Peyer's patch (tissue), 4 donors: ENCODE measurements at places on chromosomes 3 and 15.

- no peaks in the 10 kb centered on the region for H3K27me3 ChIP-seq
- DNase-seq, result no peak
- H3K36me3 ChIP-seq, result no peaks in the 10 kb centered on the region
- H3K4me1 ChIP-seq, result no peaks in the 10 kb centered on the region
Observed at GRCh38 chr3:137264843-137265330, 307.1 kb downstream of the IL20RB start.

DNA sequence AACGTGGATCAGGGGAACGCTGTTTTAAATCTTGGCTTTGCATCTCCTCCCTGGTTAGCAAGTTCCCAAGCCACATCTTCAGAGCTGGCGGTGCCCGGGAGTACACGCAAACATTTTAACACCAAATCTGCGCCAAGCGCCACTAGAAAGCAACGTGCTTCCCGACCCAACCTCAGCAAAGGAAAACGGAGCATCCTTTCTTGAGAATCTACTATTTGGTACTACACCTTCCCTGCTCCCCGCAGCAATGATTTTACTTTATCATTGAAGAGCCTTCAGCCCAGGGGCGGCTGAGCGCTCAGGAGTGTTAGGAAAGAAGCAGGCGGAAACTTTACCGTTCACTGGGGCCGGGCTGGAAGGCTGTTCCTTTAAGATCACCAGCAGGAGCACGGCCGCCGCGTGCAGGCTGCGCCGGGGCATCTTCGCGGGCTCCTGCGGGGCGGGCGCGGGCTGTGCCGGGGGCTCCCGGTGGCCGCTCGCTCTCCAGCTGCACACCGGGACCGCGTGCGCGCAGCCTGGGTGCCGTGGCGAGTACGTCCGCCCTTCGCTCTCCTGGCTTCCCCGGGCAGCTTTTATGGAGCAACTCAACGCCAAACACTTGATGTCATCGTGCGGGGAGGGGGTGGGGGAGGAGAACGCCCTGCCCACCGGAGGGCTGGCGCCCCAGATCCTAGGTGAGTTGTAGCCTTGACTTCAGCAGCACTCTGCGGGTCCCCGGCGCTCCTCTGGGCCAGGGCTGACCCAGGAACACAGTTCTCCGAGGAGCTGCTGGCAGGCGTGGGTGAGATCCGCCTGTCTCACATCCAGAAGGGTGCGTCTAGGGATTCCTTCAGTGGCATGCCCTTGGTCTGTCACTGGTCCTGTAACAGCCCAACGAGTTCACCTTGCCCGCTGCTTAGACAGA is at the start of gene CA12:
CA12 (minus strand) TSS at position 546 of the 904 bp plus-strand sequence; CDS start at position 420, 126 bp downstream.
- H3K27ac ChIP-seq, result peak within 1 kb of the TSS; percentile 61
- H3K36me3 ChIP-seq, result no peaks in the 10 kb centered on the region
- H3K4me1 ChIP-seq, result no peaks in the 10 kb centered on the region
- H3K27me3 ChIP-seq, result no peaks in the 10 kb centered on the region

- no peak overlapping the region for H3K27ac ChIP-seq
- H3K4me1 ChIP-seq, result no peaks in the 10 kb centered on the region
- no peaks in the 10 kb centered on the region for H3K27me3 ChIP-seq
- no peak for DNase-seq
- no peak overlapping the region for H3K4me3 ChIP-seq
- H3K36me3 ChIP-seq, result no peaks in the 10 kb centered on the region
Observed at GRCh38 chr15:47507221-47507985, 209.9 kb upstream of the SEMA6D start.

DNA sequence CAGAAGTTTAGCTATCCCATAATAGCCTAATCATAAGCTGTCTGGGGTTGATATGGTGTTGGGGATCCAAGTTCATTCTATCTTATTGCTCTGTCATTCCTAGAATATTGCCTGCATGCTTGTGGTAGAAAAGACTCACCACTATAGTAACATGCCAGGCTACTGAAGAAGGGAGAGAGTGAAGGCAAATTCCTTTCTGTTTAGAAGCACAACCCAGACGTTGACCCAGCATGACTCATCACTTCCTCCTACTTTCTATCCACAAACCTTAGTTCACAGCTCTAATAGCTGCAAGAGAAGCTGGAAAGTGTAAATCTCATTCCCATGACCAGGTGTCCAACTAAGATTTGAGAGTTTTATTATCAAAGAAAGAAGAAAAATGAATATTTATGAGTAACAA is 57.8 kb upstream of the NMD3 start:
- no peak overlapping the region for H3K27ac ChIP-seq
- H3K36me3 ChIP-seq, result no peaks in the 10 kb centered on the region
- no peaks in the 10 kb centered on the region for H3K4me1 ChIP-seq
- H3K4me3 ChIP-seq, result no peak overlapping the region

- DNase-seq, result peak; percentile 50
- peak overlapping the region; percentile 76 for H3K4me3 ChIP-seq
- peak overlapping the region; percentile 91 for H3K27ac ChIP-seq
- H3K27me3 ChIP-seq, result no peaks in the 10 kb centered on the region
- no peaks in the 10 kb centered on the region for H3K4me1 ChIP-seq
Observed at GRCh38 chr3:44862226-44862637, 520 bp downstream of the TMEM42 start.
